ENCODE measurements at places on chromosomes 12 and 14. TPM values are rescaled to one million over a fixed set of nuclear protein-coding genes. Genes with fewer than 3 reads are reported as not detected.

Gene TDRD9
- not detected for total RNA-seq

Gene NEK9
- 31.1 TPM for total RNA-seq

Gene LYZ
- not detected for total RNA-seq

Gene CAPZA3
- total RNA-seq: not detected

Gene PLEK2
- not detected for total RNA-seq

Gene SMCO2
- not detected for total RNA-seq

Gene ANKS1B
- 5.8 TPM for total RNA-seq

DNA sequence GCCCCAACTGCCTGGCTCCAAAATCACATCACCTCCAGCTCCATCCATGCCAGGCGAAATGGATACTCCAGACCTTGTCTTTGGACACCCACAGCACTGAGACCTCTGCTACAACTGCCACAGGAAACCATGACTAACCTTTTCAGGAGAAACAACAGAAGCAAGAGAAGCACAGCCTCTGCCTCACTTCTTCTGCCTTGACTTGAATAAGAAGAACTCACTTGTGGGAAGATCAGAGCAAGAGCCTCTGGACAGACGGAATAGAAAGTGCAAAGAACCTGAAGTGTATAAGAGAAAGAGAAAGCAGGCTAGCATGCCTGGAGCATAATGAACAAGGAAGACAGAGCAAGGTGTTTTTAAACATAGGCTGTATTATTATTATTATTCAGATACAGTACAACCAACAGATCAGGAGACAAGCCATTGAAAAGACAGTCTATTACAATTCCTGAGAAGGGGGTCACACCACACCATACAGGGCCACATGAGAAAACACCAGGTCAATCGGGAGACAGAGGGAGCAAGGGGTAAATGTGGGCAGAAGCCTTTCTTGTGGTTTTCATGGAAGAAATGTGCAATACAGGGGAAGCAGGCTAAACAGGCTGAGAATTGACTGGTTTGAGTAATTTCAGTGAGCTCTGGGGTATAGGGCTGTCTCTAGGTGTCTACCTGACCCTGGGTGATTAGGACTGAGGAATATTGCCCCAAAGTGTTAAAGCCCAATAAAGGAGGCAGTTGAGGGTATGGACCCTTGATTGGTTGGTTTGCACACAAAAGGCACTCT lies 7.4 kb upstream of the OR10P1 start:
- H3K27ac ChIP-seq: no peak overlapping the region
- H3K36me3 ChIP-seq: no peaks in the 10 kb centered on the region
- H3K27me3 ChIP-seq: no peaks in the 10 kb centered on the region
- H3K4me1 ChIP-seq: no peaks in the 10 kb centered on the region
- H3K4me3 ChIP-seq: no peak overlapping the region

DNA sequence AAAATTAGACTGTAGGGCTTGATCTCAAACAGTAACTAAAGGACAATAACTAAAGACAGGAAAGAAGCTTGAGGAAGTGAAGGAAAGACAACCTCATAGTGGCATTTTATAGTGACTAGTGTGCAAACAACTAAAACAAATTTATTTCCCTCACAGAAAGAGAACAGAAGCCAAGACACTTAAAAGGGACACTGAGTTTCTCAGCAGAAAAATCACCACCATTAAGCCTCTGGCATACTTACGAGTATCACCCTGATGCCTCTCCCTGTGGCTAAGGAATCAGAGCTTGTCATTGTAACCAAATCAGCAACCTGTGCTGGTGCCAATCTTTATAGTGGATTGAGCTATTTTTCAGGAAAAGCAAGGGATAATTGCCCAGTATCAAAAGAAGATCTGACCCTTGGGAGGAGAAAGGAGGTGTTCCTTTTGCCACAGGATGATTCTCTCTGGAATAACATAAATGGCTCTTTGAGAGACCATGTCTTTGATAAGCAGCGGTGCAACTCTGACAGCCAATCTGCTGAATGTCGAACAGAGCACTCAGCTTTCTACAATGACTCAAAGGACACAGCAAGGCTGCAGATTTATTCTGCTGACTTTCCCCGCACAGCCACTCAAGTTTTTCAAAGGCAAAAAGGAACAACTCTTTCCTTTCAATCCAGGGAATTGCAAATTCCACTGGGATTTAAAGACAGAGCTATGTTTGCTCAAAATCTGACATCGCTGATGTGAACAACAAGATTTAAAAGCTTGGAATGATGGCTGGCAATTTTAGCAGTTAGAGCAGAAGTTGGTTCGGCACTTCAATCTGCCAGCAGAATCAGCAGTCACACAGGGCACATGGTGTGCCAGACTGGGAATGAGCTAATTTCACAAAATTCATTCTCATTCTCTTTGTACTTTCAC lies 34.6 kb downstream of the ATF7 start:
- peaks cover 7% of the 10 kb centered on the region for H3K4me1 ChIP-seq
- no peak for DNase-seq
- no peak overlapping the region for H3K4me3 ChIP-seq
- no peaks in the 10 kb centered on the region for H3K36me3 ChIP-seq

GRCh38 chr12:26271024-26271423 lies 75.7 kb downstream of the SSPN start:
- H3K27ac ChIP-seq: no peak overlapping the region
- DNase-seq: no peak
- H3K27me3 ChIP-seq: no peaks in the 10 kb centered on the region

DNA sequence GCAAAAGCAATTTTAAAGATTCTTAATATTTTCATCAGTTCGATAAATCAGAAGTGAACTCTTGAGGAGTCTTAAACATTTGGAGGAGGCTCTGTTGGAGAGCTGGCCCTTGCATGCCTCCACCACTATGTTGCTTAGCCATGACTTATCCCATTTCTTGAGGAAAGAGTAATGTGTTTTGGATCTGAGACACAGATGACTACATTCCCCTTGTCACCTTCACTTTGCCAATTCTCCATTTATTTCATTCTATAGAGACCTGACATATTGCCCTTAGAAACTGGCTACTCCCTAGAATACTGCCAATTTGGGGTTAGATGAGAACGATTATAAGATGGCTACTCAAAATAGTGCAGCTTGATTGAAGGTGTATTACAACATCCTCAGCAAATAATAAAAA lies 157.4 kb upstream of the TMEM260 start:
- H3K36me3 ChIP-seq: no peaks in the 10 kb centered on the region
- no peak overlapping the region for H3K27ac ChIP-seq
- H3K27me3 ChIP-seq: no peaks in the 10 kb centered on the region
- DNase-seq: no peak

Data from GM23338 (cell line).